ENCODE measurements at places on chromosomes 6 and 20.
A peak's percentile ranks its signal among the peaks of the same experiment; 100 is the strongest.

- no peak for DNase-seq
These were observed 63.6 kb downstream of the IPCEF1 start for GRCh38 chr6:154292855-154293519.

GRCh38 chr6:31209137-31209536 is 38.7 kb upstream of the POU5F1 start:
- DNase-seq, result no peak

GRCh38 chr20:62795023-62795761 is 1.1 kb upstream of the MRGBP start:
- peak; percentile 66 for DNase-seq

GRCh38 chr6:136173519-136174507 is 76.3 kb downstream of the MTFR2 start:
- no peak for DNase-seq

- no peak for DNase-seq
These were observed at the start of gene C6orf118 for GRCh38 chr6:165308926-165309731. TSS of gene C6orf118 (minus strand) at chr6:165309605. CDS start at chr6:165309586, 19 bp downstream.

GRCh38 chr6:70549327-70549726 is 17.4 kb upstream of the SDHAF4 start:
- no peak for DNase-seq

GRCh38 chr6:15970517-15970916 is 158.4 kb upstream of the MYLIP start:
- no peak for DNase-seq

- no peak for DNase-seq
These were observed 41.9 kb downstream of the FOXA2 start for GRCh38 chr20:22542427-22542826.

- no peak for DNase-seq
These were observed 51.6 kb downstream of the LAMP5 start for GRCh38 chr20:9565910-9566550.

- no peak for DNase-seq
These were observed 63.1 kb downstream of the SEC63 start for GRCh38 chr6:107894809-107895396.

GRCh38 chr20:1373614-1374013 is 19.2 kb downstream of the FKBP1A start:
- no peak for DNase-seq

DNA sequence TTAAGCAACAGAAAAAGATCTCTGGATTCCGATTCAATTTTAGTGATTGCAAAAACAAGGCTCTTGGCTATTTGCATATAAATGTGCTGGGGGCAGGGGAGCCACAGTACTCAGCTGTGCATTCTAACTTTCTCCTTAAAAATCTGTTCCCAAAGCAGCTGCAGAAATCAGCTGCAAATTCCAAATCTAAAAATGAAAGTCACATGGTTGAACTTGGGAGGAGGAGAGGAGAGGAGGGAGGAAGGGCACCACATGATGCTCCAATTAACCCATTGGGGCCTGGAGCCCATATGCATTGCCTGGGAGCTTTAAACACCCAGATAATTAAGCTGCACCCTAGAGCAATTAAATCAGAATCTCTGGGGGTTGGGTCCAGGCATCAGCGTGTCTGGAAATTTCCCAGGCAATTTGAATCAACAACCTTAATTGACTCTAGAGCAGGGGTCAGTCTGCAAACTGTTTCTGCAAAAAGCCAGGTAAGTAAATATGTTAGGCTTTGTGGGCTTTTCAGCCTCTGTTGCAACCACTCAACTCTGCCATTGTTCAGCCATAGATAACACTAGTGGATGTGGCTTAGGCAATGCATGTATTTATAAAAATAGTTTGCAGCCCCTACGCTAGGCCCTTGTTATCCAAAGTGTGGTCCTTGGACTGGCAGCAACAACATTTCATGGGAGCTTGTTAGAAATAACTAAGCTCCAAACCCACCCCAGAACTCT is 508.1 kb downstream of the KIF16B start:
- DNase-seq, result no peak

DNA sequence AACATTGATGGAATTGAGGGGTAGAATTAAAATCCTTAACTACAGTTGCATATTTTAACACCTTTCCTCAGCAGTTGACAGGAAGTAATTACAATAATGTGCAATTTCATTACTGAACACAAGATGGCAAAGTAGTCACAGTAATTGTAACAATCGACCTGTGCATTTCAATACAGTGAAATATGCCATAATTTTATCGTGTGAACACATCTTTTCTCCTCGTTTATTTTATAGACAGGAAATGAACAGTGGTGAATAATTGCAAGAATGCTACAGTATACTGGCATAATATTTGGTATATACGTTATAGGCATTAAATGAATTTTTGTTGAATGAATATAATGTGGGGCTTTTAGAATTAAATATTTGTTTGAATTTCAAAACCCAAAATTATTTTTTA is 25.0 kb downstream of the CYB5R4 start:
- DNase-seq, result peak; percentile 25

GRCh38 chr6:87407561-87407900 is 241 bp upstream of the CFAP206 start:
- DNase-seq, result no peak

DNA sequence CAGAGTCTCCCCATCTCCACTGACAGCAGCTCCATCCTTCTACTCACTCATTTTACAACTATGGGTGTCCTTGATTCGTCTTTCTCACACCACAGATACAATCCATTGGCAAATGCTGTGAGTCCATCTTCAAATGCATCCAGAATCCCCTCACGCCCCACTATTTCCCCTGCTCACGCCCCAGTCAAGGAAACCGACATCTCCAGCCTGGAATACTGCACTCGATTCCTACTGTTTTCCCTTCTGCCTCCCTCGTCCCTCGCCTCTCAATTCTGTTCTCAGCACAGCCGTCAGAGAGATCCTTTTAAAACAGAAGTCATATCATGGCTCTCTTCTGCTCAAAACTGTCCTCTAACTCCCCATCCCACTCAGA is 4.7 kb downstream of the HLA-B start:
- DNase-seq, result no peak

GRCh38 chr6:747028-747427 is 54.1 kb upstream of the EXOC2 start:
- DNase-seq, result no peak

DNA sequence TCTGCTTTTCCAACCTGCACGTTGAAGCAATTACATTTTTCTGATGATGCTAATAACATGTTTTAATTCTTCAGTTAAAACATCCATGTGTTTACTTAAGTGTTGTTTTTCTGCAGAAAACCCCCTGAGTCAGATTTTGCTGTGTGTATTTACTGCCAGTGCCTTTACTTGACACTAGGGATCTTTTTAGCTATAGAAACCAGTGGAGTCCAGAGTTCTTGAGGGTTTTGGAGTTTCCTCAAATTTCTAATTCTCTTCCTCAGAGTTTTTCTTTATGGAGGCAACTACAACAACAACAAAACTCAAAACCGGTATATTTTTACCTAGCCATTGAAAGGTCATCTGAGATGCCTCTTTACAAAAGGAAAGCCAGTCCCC is 168.4 kb downstream of the JARID2 start:
- DNase-seq, result no peak

DNA sequence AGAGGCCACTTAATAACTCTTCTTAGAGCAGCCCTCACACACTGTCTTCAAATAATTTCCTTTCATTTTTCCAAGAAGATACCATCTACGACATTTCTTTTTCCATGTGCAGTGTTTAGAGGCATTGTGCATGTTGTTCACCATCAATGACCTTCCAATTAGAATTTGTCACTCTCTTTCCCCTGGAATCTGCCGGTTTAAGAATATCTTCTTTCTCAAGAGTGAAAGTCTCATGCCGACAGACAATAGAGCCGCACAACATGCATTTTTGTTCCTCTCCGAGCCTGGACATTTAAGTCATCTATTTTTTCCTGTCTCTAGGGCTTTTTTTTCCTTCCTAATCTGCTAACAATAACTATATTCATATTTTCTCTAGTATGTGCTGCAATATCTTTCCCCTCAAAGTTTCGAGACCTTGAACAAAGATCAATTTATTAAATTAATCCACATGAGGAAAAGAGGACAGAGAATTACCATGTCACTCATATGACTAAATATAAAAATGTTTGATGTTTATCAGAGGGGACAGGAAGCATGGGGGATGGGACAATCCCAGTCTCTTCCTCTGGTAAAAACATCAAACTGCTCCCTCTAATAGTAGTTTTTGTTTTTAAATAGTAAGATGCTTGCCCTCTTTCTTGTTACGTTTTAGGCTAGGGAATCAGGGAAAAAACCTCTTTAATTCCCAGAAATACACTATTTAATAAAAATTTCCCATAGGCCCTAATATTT is 893.4 kb downstream of the C6orf118 start:
- no peak for DNase-seq

DNA sequence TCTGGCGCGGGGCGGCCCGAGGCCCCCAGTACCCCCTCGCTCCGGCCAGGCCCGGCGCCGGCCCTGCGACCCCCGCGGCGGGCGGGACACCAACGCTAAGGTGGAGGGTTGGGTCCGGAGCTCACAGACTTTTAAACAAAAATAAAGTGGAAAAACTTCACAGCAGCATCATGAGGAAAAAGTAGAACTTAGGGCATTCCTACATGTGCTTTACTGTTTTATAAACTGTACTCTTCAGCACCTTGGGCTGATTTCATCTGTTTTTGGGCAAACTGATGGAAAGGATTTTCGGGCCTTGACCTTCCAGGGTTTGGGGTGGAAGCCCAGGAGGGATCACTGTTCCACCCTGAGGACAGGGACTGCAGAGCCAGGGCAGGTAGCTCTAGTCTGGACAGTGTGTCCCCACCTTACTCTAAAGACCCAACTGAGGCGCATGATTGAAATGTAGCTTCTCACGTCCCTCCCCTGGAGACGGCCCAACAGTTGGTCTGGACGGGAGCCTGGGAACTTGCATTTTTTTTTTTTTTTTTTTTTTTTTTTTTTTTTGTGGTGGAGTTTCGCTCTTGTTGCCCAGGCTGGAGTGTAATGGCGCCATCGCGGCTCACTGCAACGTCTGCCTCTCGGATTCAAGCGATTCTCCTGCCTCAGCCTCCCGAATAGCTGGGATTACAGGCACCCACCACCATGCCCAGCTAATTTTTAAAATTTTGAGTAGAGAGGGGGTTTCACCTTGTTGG is 740 bp downstream of the NELFCD start:
- no peak for DNase-seq

DNA sequence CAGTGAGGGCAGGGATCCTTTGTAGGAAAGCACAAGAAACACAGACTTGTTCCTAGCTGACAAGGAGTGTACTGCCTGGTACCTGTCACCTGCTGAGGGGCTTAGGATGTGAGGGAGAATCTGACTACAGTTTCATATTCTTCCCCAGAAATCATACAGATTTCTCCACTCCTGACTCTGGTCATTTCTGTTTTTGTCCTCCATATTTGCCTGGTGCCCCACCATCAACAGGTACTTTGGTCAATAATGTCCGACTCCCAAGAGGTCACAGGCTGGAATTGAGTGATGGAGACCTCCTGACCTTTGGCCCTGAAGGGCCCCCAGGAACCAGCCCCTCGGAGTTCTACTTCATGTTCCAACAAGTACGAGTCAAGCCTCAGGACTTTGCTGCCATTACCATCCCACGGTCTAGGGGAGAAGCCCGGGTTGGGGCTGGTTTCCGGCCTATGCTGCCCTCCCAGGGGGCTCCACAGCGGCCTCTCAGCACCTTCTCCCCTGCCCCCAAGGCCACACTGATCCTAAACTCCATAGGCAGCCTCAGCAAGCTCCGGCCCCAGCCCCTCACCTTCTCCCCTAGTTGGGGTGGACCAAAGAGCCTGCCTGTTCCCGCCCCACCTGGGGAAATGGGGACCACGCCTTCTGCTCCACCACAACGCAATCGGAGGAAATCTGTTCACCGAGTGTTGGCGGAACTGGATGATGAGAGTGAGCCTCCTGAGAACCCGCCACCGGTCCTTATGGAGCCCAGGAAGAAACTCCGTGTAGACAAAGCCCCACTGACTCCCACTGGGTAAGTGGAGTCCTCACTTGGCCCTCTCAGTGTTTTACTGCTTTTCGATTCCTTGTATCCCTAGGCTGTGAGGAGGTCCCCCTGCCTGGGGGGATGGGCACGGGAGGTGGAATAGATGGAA is 3.1 kb downstream of the TCF19 start:
- DNase-seq, result no peak

- DNase-seq, result no peak
These were observed 28.6 kb upstream of the DLGAP4 start for GRCh38 chr20:36277546-36277945.

- DNase-seq, result no peak
These were observed 77.4 kb downstream of the MKKS start for GRCh38 chr20:10356628-10357027.

DNA sequence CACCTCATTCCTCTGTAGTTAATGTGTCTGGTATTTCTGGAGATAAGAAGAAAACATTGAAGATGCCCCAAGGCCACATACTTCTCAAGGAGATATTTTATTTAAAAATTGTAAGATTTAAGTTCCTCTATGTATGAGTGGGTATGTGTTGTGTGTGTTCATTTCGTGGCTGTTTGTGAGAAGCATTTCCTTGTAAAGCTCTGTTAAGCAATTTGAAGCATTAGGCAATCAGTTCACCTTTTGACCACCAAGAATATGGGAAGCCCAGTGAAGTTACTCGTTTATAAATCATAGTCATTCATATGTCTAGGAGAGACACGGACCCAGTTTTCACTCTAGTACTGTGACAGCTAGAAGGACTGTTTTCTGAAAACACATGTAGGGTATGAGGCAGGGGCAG is 717.6 kb upstream of the MAP3K7 start:
- no peak for DNase-seq

DNA sequence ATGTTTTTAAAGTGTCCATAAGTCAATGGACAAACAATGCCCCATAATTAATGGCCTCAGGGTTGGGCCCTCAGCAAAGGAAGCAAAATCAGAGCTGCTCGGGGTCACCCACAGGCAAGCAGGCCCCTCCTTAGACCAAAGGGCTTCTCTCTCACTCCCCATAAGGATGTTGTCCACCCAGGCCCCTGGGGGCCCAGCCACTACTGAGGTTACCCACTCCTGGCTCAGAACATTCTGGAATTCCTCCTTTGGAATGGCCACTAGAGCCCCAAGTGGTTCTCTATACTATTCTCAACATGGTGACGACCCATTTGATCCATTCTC is 50.9 kb downstream of the BANF2 start:
- no peak for DNase-seq

- DNase-seq, result peak; percentile 8
These were observed 40.8 kb downstream of the ZFAND3 start for GRCh38 chr6:37860226-37860839.

DNA sequence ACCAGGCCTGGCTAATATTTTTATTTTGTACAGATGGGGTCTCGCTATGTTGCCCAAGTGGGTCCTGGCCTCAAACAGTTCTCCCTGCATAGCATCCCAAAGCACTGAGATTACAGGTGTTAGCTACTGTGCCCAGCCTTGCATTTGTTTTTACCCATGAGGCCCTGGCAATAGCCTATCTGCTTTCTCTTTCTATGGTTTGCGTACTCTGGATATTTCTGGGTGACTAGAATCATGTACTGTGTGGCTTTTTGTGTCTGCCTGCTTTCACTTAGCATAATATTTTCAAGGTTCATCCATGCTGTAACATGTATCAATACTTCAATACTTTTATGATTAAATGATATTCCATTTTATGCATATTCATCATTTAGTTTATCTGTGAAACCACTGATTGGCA is 451.7 kb downstream of the GRIK2 start:
- DNase-seq, result no peak

GRCh38 chr6:168029459-168030217 is 32.2 kb downstream of the KIF25 start:
- DNase-seq, result no peak

Measured in CD4-positive, alpha-beta T cell treated with Interleukin-6 at 100 ng/mL for 8 hours (primary cell).